ENCODE measurements at places on chromosomes 7 and 10.

DNA sequence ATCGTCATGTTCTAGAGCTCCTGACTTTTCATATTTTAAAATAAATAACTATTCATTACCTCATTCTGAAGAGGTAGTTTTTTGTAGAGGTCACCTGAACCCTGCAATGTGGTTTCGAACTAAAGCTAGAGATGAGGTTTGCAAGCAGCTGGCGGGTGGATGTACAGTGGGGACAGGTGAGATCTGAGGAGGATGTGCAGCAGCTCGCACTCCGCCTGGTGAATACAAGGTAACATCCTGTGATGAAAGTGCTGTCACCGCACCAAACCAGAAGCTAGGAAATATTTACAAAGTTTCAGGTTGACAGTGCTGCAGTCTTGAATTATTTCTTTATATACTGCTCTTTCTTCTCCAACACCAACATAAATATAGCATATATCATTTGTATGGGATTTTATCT is 26.5 kb downstream of the NDUFB2 start:
- DNase-seq = no peak

- no peak for DNase-seq
Observed at GRCh38 chr7:157881048-157881771, 544.4 kb downstream of the DNAJB6 start.

DNA sequence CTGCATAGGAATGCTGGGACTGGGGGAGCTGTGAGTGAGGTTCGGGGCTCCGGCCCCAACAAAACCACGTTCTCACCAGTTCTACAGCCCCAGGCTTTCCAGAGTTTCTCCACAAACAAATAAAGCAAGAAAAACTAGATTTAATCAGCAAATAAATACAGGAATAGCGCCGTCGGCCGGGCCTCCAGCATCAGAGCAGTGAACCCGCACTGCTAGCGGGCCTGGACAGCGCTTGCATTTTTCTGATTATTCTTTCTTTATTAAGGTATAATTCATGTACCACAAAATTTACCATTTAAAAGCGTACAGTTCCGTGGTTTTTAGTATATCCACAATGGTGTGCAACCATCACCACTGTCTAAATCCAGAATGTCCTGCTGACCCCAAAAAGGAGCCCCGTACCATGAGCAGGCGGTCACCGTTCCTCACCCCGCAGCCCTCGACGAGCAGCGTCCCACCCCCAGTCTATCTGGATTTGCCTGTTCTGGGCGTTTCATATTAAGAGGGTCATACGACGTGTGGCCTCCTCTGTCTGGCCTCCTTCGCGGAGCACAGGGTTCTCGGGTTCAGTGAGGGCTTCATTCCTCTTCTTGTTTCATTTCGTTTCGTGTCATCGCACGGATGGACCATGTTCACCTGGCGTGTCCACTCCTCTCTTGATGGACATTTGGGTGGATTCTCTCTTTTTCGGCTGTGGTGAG is 35.5 kb upstream of the FOXL3 start:
- DNase-seq = no peak

DNA sequence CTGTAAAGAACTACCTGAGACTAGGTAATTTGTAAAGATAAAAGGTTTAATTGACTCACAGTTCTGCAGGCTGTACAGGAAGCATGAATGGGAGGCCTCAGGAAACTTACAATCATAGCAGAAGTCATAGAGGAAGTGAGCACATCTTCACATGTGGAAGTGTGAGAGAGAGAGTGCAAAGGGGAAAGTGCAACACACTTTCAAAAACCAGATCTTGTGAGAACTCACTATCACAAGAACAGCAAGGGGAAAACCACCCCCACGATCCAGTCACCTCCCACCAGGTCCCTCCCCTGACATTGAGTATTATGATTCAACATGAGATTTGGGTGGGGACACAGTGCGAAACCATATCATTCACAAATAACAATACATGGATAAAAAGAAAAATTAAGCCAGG is 24.5 kb downstream of the AVL9 start:
- DNase-seq = no peak

GRCh38 chr7:92279396-92280031 is 33.7 kb downstream of the ANKIB1 start:
- no peak for DNase-seq

- DNase-seq = no peak
Observed at GRCh38 chr7:155764438-155764793, 47.8 kb downstream of the SHH start.

GRCh38 chr10:38032886-38033285 is 22.4 kb downstream of the ZNF33A start:
- no peak for DNase-seq

DNA sequence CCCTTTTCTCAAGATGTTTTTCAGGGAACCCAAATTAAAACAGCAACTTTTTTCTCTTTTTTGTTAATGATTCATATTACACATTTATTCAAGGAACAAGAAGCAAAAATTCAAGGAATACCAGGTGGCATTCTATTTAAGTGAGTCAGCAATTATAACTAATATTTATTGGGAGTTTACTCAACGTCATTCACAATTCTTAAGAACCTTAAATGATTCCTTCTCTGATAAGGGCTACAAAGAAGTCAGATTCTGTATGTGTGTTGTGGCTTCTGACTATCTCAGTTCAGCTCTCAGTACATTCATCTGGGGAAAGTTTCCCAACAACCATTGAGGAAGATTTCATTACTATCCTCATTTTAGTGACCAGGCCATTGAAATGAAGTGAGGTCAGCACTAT is 470.7 kb upstream of the AKR1E2 start:
- DNase-seq = no peak

DNA sequence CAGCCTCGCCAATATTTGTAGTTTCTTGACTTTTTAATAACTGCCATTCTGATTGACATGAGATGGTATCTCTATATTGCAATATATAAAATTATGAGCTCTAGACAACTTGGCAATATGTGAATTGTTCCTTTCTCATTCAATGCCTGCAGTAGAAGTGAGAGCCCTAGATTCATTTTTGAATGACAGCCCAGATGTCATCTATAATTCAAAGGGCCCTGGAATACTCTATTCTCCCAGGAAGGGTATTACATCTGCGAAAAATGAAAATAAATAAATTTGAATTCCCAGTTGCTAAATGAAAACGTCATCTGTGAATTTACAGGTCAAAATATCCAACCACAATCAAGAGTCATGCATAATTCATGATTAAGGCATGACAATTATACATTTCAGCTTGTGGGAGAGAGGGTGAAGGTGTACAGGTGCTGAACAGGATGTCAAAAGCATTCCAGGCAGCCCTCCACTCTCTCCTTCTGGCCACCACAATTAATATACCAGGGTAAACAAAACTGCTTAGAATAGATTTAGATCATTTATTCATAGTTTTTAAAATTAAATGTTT is 1147.3 kb downstream of the XPNPEP1 start:
- no peak for DNase-seq

DNA sequence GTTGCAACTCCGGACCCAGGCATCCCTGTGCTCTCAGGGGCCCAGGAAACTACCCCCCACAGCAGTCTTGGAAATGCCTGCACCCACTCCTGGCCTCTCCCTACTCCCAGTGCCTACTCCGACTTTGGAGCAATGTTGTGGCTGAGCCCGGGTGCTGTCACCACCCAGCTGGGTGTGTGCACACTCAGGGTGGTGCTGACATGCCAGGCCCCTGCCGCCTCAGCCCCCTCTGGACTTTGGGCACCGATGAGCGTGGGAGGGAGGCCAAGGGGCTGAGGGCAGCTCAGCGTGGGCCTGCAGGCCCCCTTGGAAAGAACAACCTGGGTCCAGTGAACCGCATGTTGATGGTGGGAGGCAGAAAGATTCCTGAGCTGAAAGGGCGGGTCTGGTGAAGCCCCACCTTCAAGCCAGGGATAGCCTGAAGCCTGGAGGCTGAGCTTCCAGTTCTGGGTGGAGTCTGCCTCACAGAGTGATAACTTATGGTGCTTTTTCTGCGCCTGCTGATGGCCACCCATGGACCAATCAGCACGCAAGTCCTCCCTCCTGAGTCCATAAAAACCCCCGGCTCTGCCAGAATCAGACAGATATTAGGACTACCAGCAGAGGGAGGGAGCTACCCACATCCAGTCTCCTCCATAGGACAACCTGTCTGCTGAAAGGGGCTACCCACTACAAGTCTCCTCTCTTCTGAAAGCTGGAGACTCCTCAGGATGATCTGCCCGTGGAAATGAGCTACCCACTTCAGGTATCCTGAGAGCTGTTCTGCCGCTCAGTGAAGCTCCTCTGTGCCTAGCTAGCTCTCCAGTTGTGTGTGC is 380.4 kb upstream of the SORCS1 start:
- no peak for DNase-seq

DNA sequence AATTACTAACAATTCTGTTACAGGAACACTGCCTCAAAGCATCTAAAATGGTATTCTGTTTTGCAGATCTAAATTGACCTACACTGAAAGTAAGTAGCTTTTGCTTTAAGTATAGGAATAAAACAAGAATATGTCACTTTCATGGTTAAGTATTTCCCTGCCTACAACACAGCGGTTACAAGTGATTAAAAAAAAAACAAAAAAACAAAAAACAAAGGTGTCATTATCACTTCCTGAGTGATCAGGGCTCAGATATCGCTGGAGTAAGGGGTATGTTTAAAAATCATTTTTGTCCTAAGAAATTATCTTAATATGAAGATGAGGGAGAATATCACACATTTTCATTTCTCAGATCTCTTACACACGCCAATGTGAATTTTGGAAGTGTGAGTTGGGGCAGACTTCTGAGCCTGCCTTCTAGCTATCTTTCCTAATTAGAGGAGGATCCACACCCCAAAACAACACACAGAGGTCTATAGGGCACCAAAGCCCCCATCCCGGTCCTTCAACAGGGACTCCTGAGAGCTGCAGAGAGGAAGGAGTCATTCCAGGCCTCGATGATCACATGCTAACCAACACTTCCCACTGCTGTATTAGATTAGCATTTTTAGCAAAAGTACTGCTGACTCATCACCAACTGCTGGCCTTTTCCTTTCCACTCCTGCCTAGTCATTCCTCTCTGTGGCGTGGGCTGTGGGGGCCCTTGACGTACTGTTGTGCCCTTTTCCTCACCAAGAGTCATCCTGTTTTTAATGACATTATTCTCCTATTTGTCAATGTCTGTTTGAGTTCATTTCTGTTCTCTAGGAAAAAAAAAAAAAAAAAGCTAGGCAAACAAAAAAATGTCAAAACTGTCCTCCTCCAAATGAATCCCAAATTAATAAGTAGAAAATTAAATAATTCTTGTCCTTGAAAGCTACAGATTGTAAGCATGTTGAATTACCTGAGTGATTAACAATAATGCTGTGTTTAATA is 31.2 kb downstream of the PRTFDC1 start:
- peak; percentile 32 for DNase-seq

DNA sequence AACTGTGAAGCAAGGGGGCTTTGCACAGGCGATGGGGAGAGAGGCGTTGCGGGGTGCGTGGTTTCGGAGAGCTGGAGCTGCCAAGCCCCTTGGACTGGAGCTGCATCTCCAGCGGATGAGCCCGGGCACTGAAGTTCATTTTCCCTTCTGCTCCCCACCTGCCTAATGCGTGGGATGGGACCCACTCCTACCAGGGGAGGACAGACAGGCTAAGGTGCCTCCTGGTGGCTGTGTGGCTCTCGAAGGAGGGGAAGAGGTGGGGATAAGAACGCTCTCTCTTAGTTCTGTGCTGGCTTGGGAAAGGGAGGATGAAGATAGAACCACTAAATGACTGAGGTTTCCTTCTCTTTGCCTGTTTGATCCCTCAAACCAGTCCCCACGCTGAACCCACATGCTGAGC is 177.6 kb upstream of the PITRM1 start:
- no peak for DNase-seq

DNA sequence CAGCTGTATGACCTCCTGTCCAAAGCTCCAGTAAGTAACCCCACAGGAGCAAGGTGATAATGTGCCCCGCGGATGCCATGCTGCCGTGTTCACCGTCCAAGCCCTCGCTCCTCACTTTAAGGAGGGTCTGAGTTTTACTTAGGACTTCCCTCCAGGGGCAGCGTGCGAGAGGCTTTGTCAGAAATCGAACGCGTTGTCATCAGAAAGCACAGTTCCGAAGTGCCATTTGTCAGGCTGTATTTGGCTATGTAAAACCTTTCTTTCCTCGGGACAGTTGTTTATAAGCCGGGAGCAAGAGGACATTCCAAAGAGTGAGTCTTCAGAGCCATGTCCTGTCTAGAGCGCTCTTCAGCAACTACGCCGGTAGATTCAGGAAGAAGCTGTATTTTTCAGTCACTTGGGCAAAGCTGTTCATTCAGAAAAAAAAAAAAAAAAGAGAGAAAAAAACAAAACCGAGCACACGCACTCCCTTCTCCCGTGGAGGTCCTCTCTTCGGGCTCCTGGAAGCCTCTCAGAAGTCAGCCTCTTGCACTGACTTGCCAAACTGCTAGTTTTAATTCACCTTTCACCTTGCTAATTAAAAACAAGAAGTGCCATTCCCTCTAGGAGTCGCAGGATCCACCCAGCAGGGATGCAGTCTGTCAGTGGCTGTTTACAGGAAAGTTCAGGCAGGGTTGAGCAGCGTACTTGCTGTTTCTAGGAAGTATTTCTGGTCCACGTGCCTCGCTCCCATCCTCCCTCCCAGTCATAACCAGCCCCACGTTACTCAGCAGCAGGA is at the start of gene SEMA3E:
TSS of gene SEMA3E (minus strand) at position 676 of the 778 bp plus-strand sequence.
- no peak for DNase-seq

GRCh38 chr7:2735744-2736143 is 47.7 kb downstream of the AMZ1 start:
- no peak for DNase-seq

GRCh38 chr7:6234384-6234783 is 38.0 kb downstream of the CYTH3 start:
- no peak for DNase-seq

GRCh38 chr7:38525857-38526256 is 105.3 kb downstream of the AMPH start:
- no peak for DNase-seq

- no peak for DNase-seq
Observed at GRCh38 chr7:144830811-144831210, 5.0 kb downstream of the TPK1 start.

DNA sequence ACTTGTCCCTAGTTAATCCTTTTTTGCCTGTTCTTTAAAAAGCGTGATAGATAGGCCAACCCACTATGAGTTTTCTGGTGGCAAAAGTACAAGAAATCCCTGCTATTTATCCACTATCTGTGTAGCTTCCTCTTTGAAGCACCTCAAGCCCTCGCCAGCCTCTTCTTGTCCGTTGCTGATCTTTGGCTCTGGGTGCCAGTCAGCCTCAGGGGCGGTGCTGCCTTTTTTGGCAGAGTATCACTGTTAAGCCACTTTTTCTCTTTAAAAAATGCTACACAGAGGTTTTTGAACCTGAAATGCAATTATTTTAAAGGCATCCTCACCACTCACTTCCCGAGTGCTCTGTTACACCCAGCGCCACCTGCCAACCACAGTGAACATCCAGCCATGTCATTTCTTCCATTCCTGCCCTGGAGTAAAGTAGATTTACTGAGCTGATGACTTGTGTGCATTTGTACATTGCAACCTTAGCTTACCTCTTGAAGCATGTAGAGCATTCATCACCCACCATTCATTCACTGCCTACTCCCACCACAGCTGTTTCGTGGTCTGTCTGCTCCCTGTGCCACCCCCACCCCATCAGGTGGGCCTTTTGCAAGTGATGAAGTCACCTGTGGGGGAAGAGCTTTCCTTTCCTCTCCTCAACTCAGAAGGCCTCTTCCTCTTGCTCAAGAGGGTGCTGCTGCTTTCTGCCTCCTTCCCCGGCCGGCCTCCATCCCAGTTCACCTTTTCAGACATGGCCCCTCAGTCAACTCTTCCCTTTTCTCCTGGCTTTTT is 414.2 kb upstream of the GALNT17 start:
- no peak for DNase-seq
